ENCODE measurements at places on chromosomes 3 and 15. TPM values are rescaled to one million over a fixed set of nuclear protein-coding genes. Genes with fewer than 3 reads are reported as not detected.

The MINDY4B gene
- not detected for total RNA-seq

The GOLGA6A gene
- total RNA-seq, result not detected

The CAND2 gene
- 1.1 TPM for total RNA-seq

The CGNL1 gene
- total RNA-seq, result under 0.01 TPM

The MKRN3 gene
- 2.3 TPM for total RNA-seq

The PCOLCE2 gene
- 28.0 TPM for total RNA-seq

The LRTM1 gene
- total RNA-seq, result not detected

The PRR20G gene
- not detected for total RNA-seq

The LRRN1 gene
- total RNA-seq, result not detected

The GOLGA6L7 gene
- total RNA-seq, result not detected

The PCLAF gene
- total RNA-seq, result 44.6 TPM

The PLCB2 gene
- total RNA-seq, result 0.73 TPM

The RLBP1 gene
- not detected for total RNA-seq
